Activated CD8-positive, alpha-beta memory T cell treated with anti-CD3 and anti-CD28 coated beads, Interleukin-2, amount 50 U/mL, for 4 hours (primary cell): ENCODE measurements at places on chromosomes 2 and 18.

GRCh38 chr2:1219901-1220573 lies 193.2 kb upstream of the TPO start:
- DNase-seq, result no peak

DNA sequence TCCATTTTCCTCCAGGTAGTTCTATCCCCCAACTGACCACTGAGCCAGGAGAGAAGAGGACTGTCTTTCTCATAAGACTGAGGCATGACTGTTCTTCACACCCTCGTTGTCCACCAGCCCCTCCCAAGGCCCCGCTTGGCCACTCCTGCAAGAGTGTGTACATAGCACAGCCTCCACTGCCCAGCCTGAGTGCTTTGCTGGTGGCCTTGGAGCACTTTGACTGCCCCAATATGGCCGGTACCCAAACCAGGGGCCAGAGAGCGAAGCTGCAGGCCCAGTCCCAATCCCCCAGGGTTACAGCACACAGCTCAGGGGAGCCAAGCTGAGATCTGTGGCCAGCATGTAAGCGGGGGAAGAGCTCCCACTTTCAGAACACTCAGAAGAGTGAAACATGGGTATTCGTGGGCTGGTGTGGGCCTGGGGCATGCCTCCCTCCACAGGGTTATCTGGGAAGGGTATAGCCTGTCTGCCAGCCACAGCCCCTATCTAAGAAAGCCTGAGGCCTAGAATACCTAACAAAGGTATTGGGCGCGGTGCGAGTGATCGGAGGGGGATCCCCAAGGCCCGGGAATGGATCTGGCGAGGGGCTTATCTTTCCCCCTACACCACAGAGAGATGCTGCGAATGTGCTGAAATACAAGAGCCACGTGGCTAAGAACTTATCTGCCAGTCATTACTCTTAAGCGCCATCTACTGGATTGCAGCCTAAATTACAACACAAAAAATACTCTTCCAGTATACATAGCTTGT lies 163.8 kb downstream of the WDPCP start:
- DNase-seq, result no peak

DNA sequence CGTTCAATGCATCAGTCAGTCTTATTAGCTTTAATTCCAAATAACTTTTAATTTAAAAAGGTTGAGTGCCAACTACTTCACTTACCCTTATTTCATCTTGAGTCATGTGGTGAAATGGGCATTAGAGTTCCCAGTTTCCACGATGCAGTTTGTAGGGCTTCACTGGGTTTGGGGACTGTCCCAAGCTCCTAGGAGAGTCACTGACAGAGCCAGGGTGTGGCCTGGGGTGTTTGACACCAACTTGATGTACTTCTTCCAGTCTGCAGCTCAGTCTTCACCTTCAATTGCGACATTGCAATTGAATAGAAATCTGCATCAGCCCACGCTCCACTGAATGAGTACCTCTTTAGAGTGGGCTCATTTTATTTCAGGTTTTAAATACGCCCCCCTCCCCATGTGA lies 165.3 kb downstream of the ARL4C start:
- DNase-seq, result no peak

DNA sequence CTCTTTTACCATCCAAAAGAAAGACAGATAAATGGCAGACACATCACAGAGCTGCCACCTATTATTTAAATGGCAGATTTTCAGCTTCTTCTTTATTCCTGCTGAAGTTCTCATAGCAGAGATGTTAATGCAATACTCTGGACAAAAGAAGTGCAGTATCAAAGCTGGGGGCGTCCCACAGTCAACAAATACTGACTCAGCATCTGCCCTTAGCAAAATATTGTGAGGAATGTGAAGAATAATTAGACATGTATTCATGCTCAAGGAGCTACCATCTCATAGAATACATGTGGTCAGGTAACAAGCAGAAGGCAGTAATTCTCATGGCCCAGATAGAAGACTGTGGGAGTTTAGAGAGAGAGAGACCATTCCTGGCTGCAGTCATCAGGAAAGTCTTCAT lies 108.0 kb upstream of the TANK start:
- DNase-seq, result no peak

GRCh38 chr2:42971947-42972736 lies 179.8 kb upstream of the HAAO start:
- DNase-seq, result no peak

DNA sequence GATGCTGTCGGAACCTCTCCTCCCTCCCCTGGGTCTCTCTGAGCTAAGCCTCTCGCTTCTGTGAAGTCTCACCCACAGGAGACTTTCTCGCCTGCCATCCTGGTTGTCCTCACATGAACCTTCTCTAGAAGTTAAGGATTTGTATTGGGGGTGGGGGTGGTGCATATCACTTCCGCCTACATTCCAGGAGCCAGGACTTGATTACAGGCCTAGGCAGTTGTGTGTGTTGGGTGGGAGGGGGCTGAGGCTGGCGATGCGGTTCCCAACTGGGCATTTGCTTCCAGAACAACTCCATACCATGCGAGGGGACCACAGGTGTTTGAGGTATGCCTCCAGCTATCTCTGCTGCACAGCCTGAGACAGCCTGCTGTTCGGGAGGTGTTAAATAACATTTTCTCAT lies 56.8 kb upstream of the MGAT4A start:
- DNase-seq, result no peak

DNA sequence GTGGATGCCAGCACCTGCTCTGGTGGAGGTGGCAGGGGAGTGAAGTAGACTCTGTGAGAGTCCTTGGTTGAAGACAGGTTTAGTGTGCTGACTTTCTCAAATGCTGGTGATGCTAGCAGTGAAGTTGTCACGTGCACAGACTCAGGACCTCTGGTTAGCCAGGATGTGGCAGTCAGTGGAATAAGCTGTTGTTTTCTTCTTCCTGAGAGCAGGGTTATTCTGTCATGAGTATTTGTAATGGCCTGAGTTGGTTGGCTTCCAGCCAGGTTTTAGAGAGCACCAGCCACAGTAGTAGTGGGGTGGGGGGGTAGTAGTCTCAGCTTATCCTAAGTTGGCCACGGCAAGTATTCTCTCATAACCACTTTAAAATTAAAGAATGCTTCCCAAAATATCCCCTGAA lies 238.5 kb upstream of the FBXO11 start:
- DNase-seq, result no peak

DNA sequence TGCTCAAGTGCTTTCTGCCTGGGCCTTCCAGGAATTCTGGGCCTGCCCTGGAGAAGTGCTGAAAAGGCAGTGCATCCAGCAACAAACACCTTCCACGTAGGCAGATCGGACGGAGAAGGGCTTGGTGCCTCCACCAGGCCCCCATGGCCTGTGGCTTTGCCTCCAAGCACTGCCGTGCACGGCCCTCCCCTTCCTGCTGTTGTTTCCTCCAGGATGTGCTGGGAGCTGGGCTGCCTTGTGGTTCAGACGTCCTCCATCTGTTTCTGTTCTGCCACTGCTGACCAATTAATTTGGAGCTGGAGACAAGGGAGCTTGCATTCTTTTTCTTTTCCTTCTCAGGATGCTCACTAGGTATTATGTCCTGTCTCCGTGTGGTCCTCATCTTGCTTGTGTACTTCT lies 197.0 kb downstream of the HRH4 start:
- no peak for DNase-seq

DNA sequence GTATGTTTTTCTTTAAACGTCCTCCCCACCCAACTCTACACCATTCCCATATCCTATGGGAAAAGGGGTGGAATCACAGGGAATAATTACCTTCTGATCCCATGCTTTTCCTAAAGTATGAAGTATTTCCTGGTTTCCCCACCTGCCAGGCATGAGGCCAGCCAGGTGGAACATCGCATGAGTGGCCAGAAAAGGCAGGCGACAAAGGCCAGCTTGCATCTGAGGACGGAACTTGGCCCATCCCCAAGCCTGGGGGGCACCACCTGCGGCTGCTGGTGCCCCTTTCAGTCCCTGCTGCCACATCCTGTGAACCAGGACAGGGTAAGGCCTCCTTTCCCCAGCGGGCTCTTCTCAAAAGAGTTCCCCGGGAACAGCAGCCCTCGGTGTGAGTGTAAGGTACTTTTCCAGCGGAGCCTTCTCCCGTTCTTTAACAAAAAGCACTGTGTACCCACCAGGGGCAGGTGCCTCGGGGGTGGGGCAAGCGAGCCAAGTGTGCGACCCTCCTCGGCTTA lies 1.2 kb upstream of the ERFE start:
- no peak for DNase-seq

- DNase-seq, result no peak
Observed at GRCh38 chr2:41580806-41581205, 467.0 kb upstream of the PKDCC start.

GRCh38 chr18:9135912-9136314 lies 668 bp upstream of the ANKRD12 start:
- DNase-seq, result no peak

- DNase-seq, result peak; percentile 57
Observed at GRCh38 chr2:159903443-159904126, 105.6 kb upstream of the CD302 start.

GRCh38 chr2:212197776-212198175 lies 340.8 kb downstream of the ERBB4 start:
- DNase-seq, result no peak

- DNase-seq, result no peak
Observed at GRCh38 chr2:100011272-100011731, 131.1 kb downstream of the AFF3 start.

DNA sequence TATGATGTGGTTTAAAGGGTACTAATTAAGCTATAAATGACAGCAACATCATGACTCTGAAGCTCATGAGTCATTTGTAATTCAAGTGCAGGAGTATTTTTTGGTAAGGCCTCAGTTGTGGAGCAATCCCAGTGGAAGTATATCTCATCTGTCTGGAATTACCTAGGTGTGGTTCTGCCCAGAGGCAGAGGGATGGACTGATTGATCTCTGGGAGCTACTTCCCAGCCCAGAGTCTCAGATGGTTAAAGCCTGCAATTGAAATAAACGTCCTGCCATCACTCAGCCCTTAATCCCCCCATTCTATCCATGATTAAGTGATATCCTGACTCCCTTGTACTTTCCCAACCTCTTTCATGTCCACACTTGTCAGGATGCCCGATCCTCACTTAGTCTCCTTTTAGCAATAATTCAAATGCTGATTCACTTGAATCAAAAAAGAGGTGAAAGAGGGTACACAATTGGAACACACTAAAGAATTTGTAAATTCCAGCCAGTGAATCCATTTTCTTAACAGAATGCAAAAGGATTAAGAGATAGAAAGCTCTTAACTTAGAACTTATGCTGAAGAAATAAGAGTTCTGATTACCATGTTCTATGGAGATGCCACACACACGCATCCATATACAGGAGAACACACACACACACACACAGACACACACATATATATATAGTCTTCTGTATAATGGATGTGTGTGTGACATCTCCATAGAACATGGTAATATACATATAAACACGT lies 664.4 kb downstream of the NYAP2 start:
- no peak for DNase-seq

DNA sequence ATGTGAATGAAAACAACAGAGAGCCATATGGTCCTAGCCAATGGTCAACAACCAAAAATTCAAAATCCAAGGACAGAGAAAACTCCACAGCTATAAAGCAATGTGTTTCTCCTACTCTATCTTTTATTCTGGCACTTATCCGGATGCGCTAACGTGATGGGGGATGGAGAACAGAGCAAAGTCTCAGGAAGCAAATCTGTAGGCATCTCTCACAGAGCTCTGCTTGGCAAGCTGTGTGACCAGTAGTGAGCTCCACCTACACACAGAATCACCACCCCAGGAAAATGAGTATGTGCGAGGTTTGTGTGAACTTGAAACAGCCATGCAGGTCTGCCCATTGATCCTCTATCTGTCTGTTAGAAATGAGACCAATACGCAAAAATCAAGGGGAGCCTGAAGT lies 584.3 kb downstream of the BCL11A start:
- no peak for DNase-seq

- no peak for DNase-seq
Observed at GRCh38 chr2:235553696-235554100, 59.9 kb downstream of the AGAP1 start.

DNA sequence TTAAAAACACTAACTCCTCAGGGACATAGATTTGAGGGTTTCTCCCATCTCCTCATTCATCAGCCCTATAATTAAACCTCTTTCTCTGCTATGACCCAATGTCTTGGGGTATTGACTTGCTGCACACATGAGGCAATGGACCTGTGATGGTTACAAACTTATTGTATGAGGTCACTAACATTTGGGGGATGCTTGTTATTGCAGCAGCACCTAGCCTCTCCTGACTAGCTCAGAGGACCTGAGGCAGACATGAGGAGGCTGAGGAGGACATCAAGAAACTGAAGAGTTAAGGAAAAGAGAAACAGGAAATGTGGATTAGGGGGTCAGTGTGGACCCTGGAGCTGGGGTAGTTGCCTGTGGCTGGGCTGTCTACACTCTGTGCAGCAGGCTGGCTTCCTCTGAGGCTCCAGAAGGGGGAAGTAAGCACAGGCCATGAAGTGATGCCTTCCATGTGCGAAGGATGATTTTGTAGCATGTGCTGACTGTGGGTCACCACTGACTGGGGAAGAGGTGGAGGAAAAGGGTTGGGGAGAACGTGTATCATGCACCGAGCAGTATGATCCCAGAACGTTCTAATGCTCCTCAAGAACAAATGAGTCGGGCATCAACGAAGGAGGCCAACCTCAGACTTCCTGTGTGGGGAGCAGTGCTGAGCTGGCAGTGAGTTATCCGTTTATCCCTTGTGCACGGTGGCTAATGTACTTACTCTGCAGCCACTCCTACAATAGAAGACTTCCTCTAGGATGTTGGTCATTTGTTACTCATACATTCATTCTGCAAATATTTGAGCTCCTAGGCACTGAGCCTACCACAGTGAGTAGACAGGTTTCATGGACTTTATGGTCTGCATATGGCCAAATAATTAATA lies 42.1 kb upstream of the RFX8 start:
- no peak for DNase-seq

- DNase-seq, result no peak
Observed at GRCh38 chr2:126866451-126866850, 32.2 kb upstream of the TEX51 start.

DNA sequence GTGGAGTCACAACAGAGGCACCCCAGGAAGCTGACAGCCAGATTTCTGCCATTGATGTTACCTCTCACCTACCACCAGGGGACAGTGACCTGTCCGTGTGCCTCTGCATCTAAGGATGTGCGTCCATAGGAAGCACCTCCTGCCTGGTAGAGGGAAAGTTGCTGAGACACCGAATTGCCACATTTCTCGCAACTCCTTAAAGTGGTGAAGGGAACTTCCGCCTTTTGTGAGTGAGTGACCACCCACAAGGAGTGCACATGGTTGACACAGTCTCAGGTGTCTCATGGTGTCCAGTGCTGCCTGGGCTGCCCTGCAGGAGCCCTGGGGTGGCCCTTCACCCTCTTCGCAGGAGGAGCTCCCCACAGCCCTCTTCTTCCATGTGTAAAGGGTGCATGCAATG lies 201.8 kb downstream of the GBX2 start:
- DNase-seq, result no peak
